ENCODE measurements at places on chromosomes 6 and 20. TPM values are rescaled to one million over a fixed set of nuclear protein-coding genes. Genes with fewer than 3 reads are reported as not detected.

Gene BPIFA2
- not detected for total RNA-seq

Gene VSX1
- total RNA-seq, result not detected

Gene PNLDC1
- total RNA-seq, result not detected

Gene SLC2A10
- 13.1 TPM for total RNA-seq

Gene SIRPB2
- total RNA-seq, result 8.6 TPM

Gene PNRC1
- 196 TPM for total RNA-seq

Gene IL17F
- total RNA-seq, result not detected

Gene FAXC
- total RNA-seq, result not detected

Gene TMEM74B
- total RNA-seq, result not detected

Gene CLPSL1
- not detected for total RNA-seq

Gene C6orf141
- not detected for total RNA-seq

Gene BPIFB4
- not detected for total RNA-seq

Gene GGT7
- total RNA-seq, result 25.5 TPM

Gene RIPOR3
- 15.1 TPM for total RNA-seq

Gene OR2H2
- total RNA-seq, result not detected

Gene KIAA0408
- total RNA-seq, result not detected

Gene TP53TG5
- not detected for total RNA-seq
